ENCODE measurements at places on chromosomes 5 and 9.

- H3K4me1 ChIP-seq, result peaks cover 40% of the 10 kb centered on the region
- DNase-seq, result no peak
- no peak overlapping the region for H3K4me3 ChIP-seq
- no peaks in the 10 kb centered on the region for H3K36me3 ChIP-seq
- H3K27ac ChIP-seq, result no peak overlapping the region
Observed at GRCh38 chr9:13332571-13332970, 53.1 kb upstream of the MPDZ start.

DNA sequence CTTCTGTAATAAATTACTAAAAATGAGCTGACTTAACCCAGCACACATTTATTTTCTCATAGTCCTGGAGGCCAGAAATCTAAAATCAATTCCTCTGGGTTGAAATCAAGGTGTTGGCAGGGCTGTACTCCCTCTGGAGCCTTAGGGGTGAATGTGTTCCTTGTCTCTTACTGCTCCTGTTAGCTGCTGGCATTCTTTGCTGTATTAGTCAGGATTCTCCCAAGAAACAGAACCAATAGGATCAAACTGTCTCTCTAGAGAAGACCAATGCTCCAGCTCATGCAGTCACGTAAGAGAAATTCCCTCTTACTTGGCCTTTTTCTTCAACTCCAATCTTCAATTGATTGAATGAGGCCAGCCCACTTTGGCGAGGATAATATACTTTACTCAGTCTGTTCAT, 15.3 kb upstream of the CD180 start:
- DNase-seq, result no peak
- peaks cover 30% of the 10 kb centered on the region for H3K4me1 ChIP-seq
- H3K27me3 ChIP-seq, result no peaks in the 10 kb centered on the region

DNA sequence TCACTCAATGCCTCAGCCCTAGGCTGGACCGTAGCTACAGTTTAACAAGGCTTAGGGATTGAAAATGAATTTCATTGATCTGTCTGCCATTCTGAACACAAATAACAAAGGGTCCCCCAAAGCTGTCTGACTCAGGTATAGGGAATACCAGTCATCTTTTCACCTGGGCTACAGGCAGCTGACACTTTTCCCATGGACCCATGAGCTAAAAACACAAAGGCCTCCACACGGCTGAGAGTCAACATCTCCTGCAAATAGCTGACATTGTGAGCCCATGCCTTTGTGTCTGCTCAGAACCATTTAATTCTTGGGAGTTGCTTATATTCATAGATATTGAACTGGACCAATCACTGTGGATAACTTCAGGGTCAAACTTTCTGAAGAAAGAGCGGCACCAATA, 121.1 kb upstream of the SLIT3 start:
- no peak for DNase-seq
- no peak overlapping the region for H3K27ac ChIP-seq
- no peaks in the 10 kb centered on the region for H3K27me3 ChIP-seq
- no peaks in the 10 kb centered on the region for H3K36me3 ChIP-seq
- H3K4me1 ChIP-seq, result no peaks in the 10 kb centered on the region
- no peak overlapping the region for H3K4me3 ChIP-seq

DNA sequence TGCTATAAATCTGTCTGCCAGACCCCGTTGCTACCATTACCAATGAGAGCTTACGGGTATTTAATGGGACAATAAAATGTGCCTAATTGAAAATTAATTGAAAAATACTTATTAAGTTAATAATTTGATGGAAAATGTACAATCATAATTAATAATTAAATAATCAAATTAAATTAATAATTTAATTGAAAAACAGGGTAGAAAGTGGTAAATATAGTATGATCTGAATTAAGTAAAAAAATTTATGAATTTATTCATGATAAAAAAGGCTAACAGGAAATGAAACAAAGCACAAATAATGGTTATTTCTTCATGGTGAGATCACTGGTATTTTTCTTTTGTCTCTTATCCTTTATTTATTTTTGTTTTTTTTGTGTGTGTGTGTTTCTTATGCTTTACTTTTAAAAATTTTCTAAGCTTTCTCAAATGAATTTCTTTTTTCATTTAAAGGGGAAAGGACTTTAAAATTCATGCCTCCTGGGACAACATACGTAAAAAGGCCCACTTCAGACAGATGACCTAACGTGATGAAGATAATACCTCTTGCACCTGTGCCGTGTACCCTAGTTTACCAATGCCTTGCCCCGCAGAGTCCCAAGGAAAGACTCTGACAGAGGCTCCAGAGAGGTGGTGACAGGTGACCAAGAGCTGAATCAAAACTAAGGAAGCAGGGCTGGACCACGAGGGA, 24.0 kb upstream of the RXRA start:
- no peaks in the 10 kb centered on the region for H3K36me3 ChIP-seq
- DNase-seq, result no peak
- no peaks in the 10 kb centered on the region for H3K4me1 ChIP-seq
- H3K27me3 ChIP-seq, result no peaks in the 10 kb centered on the region
- no peak overlapping the region for H3K27ac ChIP-seq

GRCh38 chr5:79924936-79925893, 65.8 kb downstream of the MTX3 start:
- H3K27me3 ChIP-seq, result no peaks in the 10 kb centered on the region
- no peak overlapping the region for H3K27ac ChIP-seq
- no peak overlapping the region for H3K4me3 ChIP-seq
- no peaks in the 10 kb centered on the region for H3K36me3 ChIP-seq
- no peak for DNase-seq
- H3K4me1 ChIP-seq, result no peaks in the 10 kb centered on the region

GRCh38 chr5:54739371-54739770, 221.8 kb downstream of the SNX18 start:
- H3K27me3 ChIP-seq, result no peaks in the 10 kb centered on the region
- no peaks in the 10 kb centered on the region for H3K36me3 ChIP-seq
- no peak for DNase-seq

- H3K36me3 ChIP-seq, result no peaks in the 10 kb centered on the region
- no peak for DNase-seq
- H3K4me3 ChIP-seq, result no peak overlapping the region
- H3K4me1 ChIP-seq, result no peaks in the 10 kb centered on the region
Observed at GRCh38 chr9:79233542-79233941, 338.2 kb upstream of the TLE4 start.

- no peak for DNase-seq
- H3K4me1 ChIP-seq, result no peaks in the 10 kb centered on the region
- H3K27me3 ChIP-seq, result no peaks in the 10 kb centered on the region
- H3K36me3 ChIP-seq, result peaks cover 74% of the 10 kb centered on the region
Observed at GRCh38 chr9:132645711-132646110, 24.1 kb downstream of the DDX31 start.

DNA sequence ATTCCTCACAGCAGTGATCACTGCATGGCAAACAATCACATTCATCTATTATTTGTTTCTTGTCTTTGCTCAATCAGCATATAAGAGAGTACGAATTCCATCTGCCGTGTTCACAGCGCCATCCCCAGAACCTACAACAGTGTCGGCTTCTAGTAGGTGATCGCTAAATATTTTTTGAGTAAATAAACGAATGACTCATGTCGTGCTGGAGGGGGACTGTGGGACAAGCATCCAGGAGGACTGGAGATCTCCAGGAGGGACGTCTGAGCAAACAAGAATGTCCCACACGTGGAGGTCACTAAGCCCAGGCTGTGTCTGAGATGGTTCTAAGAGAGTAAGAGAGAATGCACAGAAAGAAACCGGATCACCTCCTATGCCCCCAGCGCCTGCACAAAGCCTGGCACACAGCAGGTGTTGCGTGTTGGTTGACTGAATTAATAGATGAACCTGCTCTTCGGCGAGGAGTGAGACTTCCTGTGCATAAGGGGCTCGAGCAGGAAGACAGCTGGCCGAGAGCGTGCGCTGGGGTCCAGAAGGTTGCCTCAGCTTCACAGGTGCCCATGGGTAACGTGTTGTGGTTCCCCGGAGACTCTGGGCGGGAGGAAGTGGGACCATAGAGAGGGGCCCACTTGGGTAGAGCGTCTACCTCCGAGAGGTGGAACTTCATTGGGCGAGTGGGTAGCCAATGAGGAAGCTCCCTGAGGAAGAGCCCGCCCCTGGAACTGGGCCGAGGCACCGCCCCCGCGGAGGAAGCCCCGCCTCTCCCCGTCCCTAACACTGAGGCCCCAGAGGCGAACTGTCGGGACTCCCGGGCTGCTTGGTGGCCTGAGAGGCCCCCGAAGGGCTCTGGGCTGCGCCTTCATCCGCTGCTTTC, 193.0 kb downstream of the MELK start:
- no peak overlapping the region for H3K4me3 ChIP-seq
- H3K36me3 ChIP-seq, result no peaks in the 10 kb centered on the region
- peak; percentile 45 for DNase-seq
- H3K27me3 ChIP-seq, result peaks cover 10% of the 10 kb centered on the region
- H3K27ac ChIP-seq, result no peak overlapping the region

- H3K36me3 ChIP-seq, result no peaks in the 10 kb centered on the region
- H3K27ac ChIP-seq, result no peak overlapping the region
- H3K27me3 ChIP-seq, result no peaks in the 10 kb centered on the region
- no peak for DNase-seq
- H3K4me3 ChIP-seq, result no peak overlapping the region
- H3K4me1 ChIP-seq, result no peaks in the 10 kb centered on the region
Observed at GRCh38 chr9:71183251-71183650, 61.8 kb upstream of the TRPM3 start.

DNA sequence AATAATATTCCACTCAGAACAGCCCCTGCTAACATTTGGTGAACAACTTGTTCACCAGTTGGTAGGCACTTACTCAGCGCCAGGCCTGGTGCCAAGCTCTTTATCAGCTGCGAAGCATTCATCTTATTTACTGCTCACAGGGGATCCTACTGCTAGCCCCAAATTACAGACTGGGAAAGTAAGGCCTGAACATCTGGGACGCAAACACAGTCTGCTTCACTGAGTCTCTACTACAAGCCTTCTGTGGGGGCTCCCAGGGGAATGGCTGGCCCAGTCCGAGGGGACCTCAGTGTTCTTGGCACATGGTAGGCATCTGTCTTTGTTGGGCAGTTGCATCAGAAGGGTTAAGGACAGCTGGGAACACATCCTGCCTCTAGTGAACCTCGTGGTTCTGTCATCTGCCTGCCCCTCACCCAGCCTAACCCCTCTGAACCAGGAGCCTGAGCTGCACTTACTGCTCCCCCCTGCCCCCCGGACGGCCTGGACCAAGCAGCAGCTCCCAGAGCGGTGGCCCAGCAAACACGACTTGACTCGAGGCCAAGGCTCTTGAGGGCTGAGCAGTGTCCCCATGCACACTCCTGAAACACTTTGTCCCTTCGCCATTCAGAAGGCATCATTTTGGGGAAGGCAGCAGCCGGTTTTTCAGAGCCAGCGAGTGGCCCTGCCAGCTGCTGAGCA, at the start of gene PHYHD1:
TSS of gene PHYHD1 (plus strand) at position 602 of the 678 bp plus-strand sequence. CDS start 1,342 bp downstream, outside the sequence.
- peak within 1 kb of the TSS; percentile 64 for H3K4me3 ChIP-seq
- H3K36me3 ChIP-seq, result no peaks in the 10 kb centered on the region
- no peaks in the 10 kb centered on the region for H3K27me3 ChIP-seq
- peak; percentile 65 for DNase-seq
- H3K27ac ChIP-seq, result peak within 1 kb of the TSS; percentile 62

DNA sequence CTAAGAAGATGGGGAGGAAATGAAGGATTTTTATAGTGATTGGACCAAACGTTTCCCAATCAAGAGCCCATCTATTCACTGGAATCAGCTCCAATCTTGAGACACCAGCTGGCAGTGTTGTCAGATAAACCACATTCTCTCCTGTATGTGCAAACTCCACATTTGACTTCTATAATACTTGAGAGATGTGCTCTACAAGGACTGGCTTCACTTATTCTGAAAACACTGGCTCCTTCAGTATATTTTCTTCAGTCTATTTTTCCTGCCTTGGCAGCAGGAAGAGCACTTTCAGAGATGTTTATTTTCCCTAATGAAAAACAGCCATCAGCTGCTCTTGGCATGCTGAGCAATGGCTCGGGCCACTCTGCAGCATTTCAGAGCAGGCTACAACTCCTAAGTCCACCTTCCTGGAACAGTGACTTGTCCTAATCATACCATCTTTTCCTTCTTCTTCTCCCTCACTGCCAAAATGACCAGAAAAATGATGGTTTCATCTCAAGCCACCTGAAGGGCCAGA, 96.9 kb upstream of the FSTL4 start:
- H3K36me3 ChIP-seq, result no peaks in the 10 kb centered on the region
- H3K4me3 ChIP-seq, result no peak overlapping the region
- H3K4me1 ChIP-seq, result no peaks in the 10 kb centered on the region
- no peaks in the 10 kb centered on the region for H3K27me3 ChIP-seq
- no peak for DNase-seq
- H3K27ac ChIP-seq, result no peak overlapping the region

- DNase-seq, result no peak
- H3K4me3 ChIP-seq, result no peak overlapping the region
- H3K27ac ChIP-seq, result no peak overlapping the region
- no peaks in the 10 kb centered on the region for H3K4me1 ChIP-seq
- H3K36me3 ChIP-seq, result no peaks in the 10 kb centered on the region
Observed at GRCh38 chr5:160961761-160962160, 109.8 kb upstream of the ATP10B start.

DNA sequence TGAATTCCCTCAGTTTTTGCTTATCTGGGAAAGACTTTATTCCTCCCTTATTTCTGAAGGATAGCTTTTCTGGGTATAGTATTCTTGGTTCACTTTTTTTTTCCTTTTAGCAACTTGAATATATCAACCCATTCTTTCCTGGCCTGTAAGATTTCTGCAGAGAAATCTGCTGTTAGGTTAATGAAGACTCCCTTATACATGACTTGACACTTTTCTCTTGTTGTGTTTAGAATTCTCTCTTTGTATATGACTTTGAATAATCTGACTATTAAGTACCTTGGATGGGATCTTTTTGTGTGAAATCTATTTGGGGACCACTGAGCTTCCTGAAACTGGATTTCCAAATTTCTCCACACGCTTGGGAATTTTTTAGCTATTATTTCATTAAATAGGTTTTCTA, 55.0 kb upstream of the CDK5RAP2 start:
- H3K36me3 ChIP-seq, result no peaks in the 10 kb centered on the region
- no peak for DNase-seq
- no peaks in the 10 kb centered on the region for H3K4me1 ChIP-seq
- H3K27ac ChIP-seq, result no peak overlapping the region
- H3K4me3 ChIP-seq, result no peak overlapping the region

DNA sequence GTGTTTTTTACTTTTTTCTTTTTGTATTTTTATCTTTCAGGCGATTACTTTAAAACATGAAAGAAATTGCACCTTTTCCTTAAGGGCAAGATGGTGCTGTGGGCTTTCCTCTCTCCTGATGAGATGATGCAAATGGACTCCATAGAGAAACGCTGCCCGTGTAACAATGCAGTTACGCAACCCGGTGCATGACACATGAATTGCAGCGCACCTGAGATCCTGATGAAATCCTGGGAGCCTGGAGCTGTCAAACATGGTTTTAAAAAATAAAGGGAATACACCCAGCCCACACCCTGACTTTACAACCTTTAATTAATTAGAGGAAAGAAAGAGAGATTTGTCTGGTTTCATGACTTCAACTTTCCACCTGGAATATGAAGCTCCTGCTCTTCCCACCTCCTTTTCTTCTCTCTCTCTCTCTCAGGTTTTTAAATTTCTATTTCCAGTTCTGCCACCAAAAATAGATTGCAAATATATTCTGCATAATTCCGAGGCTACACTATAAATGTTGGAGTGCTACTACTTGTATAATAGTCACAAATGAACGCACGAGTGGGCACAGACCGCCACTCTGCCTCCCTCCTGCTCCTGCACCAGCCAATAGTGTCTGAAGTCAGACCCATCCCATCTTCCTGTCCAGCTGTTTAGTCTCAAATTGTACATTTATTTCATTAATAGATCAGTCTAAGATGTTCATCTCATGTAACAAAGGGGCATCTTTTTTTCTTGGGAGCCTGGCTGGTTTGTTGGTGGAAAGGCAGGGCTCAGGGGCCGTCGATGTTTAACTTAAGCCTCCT, 179.1 kb downstream of the AUH start:
- no peaks in the 10 kb centered on the region for H3K27me3 ChIP-seq
- no peak overlapping the region for H3K4me3 ChIP-seq
- no peaks in the 10 kb centered on the region for H3K36me3 ChIP-seq
- H3K4me1 ChIP-seq, result peaks cover 15% of the 10 kb centered on the region
- DNase-seq, result no peak
